NCI-H510A (cell line): ENCODE measurements at places on chromosomes 5 and 9.

DNA sequence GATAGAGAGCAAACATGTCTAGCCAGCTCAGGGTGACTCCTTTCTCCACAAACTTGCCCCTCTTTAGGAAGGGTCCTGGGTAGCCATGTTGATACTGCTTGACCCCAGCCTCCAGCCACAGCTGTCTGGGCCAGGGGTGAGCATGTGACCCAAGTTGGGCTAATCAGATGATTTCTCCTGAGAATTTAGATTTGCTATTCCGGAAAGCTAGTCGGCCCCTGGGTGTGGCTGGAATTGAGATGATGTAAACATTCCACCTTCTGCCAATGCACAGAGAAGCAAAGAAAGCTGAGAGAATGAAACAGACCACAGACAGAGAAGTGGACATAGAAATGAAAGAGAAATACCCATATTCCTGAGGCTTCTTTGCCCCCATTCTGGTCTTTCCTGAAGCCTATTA, 17.8 kb upstream of the B4GALT1 start:
- no peak for DNase-seq

- no peak for DNase-seq
Measured at GRCh38 chr9:38039907-38040682, 28.9 kb downstream of the SHB start.

DNA sequence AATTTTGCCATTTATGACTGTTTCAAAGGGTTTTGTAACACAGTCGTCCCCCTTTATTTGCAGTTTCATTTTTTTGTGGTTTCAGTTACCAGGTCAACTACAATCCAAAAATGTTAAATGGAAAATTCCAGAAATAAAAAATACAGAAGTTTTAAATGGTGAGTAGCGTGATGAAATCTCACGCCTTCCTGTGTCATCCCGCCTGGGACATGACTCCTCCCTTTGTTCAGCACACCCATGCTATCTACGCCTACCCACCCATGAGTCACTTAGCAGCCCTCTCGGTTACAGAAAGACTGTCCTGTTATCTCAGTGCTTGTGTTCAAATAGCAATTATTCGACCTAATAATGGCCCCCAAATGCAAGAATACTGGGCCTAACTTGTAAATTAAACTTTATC, 765.3 kb upstream of the ADAMTS16 start:
- no peak for DNase-seq

DNA sequence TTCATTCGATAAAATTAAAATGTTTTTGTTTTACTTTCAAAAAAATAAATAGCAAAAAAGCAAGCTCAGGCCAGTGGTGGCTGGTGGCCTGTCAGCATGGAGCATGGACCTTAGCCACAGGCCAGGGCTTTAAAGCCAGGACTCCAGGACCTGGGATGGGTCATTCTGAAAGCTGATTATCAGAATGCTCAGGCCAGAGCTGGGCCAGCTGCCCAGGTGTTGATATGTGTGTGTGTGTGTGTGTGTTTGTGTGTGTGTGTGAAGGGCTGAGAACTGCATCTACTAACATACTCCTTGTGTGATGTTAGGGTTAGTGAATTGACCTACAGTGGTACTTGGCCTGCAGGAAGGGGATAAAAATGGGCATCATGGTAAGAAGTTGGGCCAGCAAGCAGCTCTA, 21.5 kb downstream of the PALM2AKAP2 start:
- no peak for DNase-seq
